ENCODE measurements at places on chromosomes 7 and 10.

DNA sequence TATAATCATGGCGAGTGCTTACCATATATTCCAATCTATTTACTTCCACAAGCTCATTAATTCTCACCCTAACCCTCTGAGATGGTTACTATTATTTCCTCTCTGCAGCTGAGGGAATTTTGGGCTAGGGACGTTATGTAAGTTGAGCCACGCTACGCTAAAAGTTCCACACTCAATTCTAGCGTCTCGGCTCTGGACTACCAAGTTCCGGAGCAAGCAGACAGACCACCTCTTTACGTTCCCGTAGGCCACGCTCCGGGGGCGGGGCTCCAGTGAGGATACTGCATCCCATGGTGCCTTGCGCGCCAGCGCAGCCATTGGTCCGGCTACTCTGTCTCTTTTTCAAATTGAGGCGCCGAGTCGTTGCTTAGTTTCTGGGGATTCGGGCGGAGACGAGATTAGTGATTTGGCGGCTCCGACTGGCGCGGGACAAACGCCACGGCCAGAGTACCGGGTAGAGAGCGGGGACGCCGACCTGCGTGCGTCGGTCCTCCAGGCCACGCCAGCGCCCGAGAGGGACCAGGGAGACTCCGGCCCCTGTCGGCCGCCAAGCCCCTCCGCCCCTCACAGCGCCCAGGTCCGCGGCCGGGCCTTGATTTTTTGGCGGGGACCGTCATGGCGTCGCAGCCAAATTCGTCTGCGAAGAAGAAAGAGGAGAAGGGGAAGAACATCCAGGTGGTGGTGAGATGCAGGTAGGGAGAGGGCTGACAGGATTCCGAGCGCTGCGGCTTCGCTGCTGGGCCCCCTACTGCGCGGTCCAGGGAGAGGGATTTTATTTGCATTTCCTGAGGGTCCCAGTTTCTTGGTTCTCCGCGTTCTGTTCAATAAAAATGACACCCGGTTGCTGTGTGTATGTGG is at the start of gene KIF11:
KIF11 (plus strand) TSS at position 370 of the 858 bp plus-strand sequence; CDS start at position 616, 246 bp downstream.
- DNase-seq: peak; percentile 77

GRCh38 chr7:155198901-155199845 is 98.5 kb upstream of the INSIG1 start:
- no peak for DNase-seq

GRCh38 chr10:17891435-17891834 is 60.3 kb upstream of the SLC39A12 start:
- DNase-seq: no peak

GRCh38 chr10:12711350-12711708 is 290.2 kb downstream of the CCDC3 start:
- DNase-seq: no peak

DNA sequence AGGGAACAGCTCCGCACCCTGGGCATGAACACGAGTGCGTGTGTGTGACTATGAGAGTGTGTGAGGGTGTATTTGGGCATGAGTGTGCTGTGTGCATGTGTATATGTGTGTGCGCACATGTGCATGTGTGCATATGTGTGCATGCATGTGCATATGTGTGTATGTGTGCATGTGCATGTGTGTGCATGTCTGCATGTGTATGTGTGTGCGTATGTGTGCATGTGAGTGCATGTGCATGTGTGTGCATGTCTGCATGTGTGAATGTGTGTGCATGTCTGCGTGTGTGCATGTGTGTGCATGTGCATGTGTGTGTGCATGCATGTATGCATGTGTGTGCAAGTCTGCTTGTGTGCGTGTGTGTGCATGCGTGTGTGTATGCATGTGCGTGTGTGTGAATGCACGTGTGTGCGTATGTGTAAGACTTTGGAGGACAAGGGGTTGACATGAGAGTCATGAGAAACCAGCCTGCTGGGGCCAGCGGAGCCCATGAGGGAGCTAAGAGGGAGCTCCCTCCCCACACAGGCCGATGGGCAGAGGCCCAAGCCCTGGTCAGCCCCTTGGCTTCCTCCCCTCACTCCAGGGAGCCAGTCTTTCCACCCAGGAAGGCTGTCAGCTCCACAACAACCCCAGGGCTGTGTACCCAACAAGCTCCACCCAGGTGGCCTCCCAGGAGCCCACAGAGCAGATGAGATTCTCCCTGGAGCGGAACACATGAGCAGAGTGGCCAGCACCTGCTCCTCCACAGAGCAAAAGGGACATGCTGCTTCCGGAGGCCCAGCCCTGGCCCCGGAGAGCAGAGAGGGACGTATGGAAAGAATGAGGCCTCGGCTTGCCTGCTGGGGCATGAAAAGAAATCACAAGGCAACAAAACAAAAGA is 142.5 kb upstream of the PPP2R2D start:
- no peak for DNase-seq

DNA sequence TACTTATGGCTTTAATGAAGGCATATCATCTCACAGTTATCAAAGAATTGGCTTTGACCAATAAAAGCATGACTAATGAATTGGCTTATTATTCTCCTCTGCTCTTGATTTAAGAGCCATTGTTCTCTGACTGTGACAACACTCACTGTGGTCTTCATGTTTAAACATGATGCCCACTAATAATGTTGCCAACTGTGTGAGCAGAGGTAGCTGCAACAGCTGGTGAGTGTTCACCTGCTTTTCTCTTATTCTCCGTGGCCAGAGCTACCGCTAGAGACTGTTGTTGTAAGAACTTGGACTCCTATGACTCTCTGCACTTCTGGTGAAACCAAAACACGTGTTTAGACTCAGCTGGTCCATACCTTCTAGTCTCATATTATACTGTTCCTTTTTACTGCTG is 335.9 kb downstream of the XPNPEP1 start:
- no peak for DNase-seq

GRCh38 chr7:95688931-95689495 is 83.3 kb upstream of the DYNC1I1 start:
- DNase-seq: no peak

DNA sequence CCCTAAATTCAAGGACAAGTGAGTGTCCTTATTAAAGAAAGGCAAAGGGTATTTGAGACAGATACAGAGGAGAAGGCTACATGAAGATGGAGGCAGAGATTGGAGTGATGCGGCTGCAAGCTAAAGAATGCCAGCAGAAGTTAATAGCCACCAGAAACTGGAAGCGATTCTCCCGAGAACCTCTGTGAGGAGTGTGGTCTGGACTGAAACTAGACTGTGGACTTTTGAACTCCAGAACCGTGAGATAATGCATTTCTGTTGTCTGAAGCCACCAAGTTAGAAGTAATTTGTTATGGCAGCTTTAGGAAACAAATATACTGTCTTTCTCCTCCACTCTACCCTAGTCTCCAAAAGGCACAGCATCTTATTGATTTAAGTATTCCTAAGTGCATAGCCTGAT is 80.3 kb upstream of the CREB5 start:
- DNase-seq: no peak

DNA sequence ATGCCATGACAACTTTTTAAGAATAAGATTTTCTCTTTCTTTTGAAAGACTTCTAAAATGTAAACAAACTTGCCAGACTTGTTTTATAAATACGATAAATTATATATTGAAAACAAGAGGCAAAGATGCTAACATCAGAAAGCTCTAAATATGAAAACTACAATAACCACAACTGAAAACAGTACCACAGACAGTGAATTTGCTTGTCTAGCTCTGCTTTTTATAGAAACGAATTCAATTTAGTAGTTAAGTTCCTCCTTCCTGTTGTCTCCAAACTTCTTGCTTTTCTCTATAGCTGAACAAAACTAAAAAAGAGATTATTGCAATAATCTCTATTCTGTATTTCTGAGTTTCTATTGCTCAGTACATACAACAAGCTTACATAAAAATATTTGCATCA is 147.4 kb downstream of the CALCR start:
- DNase-seq: no peak

DNA sequence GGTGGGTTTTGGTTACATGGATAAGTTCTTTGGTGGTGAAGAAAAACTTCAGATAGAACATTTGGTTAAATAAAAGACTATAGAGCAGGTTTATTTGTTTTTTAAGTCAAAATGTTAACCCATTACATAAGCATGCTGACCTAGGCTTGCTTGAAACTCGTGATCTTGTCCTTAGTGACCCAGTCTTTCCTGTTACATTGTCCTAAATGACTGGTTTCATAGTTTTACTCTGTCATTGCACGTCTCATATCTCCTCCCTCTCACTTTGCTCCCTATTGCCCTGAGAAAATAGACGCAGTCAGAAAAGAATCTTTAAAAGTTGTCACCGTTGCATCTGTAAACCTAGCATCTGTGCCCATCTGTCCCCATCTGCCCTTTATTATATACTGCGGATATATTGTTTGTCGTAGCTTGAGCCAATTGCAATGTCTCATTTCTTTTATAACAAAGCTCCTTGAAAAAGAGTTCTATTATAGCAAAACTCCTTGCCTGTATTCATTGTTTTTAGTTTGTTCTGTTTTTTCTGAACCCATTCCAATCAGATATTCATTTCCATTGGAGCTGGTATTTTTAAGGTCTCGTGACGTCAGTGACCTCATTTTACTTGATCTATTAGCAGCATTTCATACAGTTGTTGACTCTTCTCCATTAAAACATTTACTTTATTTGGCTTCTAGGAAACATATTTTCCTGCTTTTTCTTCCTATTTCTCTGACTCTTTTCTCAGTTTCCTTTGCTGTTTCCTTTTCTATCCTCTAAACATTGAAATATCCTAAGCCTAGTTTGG is 57.3 kb downstream of the HELLS start:
- no peak for DNase-seq

DNA sequence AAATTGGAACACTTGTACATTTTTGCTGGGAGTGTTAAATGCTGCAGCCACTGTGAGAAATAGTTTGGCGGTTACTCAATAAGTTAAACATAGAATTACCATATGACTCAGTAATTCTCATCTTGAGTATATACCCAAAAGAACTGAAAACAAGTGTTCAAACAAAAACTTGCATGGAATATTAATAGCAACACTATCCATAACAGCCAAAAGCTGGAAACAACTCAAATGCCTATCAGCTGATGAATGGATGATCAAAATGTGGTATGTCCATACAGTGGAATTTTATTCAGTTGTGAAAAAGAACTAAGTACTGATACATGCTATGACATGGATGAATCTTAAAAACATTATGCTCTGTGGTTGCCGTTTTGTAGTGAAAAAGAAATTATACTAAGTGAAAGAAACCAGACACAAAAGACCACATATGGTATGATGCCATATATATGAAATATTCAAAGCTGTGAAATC is 63.0 kb upstream of the SP4 start:
- no peak for DNase-seq

- DNase-seq: no peak
Observed at GRCh38 chr7:84624927-84625326, 430.3 kb upstream of the SEMA3A start.

- DNase-seq: no peak
Observed at GRCh38 chr7:32059289-32060011, 10.8 kb downstream of the PDE1C start.
